Gastrocnemius medialis (tissue), 4 donors: ENCODE measurements at places on chromosomes 4 and X.

- H3K36me3 ChIP-seq, result no peaks in the 10 kb centered on the region
- no peaks in the 10 kb centered on the region for H3K4me1 ChIP-seq
- no peak overlapping the region for H3K4me3 ChIP-seq
- H3K27ac ChIP-seq, result no peak overlapping the region
- no peak for DNase-seq
- H3K27me3 ChIP-seq, result no peaks in the 10 kb centered on the region
Measured at GRCh38 chr4:22170353-22170752, 221.8 kb upstream of the KCNIP4 start.

- no peak for DNase-seq
- H3K36me3 ChIP-seq, result peaks cover 28% of the 10 kb centered on the region
- H3K27me3 ChIP-seq, result no peaks in the 10 kb centered on the region
- no peak overlapping the region for H3K4me3 ChIP-seq
Measured at GRCh38 chrX:338836-339400, 20.3 kb upstream of the GTPBP6 start.

DNA sequence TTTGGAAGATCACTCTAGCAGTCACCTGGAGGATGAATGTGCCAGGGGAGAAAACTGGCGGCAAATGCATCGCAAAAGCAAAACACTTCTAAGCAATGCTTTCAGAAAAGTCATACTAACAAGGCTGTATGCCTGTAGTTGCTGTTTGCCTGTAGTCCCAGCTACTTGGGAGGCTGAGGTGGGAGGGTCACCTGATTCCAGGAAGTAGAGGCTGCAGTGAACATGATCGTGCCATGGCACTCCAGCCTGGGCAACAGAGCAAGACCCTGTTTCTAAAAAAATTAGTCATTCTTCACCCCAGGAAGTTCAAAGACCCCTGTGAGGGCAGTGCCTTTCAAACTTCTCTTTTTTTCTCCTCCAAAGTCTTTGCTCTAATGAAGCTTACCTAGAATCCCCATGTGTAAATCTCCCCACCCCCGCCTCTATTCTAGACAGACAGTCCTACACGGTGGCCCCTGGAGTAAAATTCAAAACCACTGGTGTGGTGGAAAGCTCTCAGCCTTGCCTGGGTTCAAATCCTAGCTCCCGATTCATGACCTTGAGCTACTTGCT lies 5.5 kb downstream of the SOWAHD start:
- DNase-seq, result no peak
- H3K36me3 ChIP-seq, result no peaks in the 10 kb centered on the region
- H3K4me3 ChIP-seq, result no peak overlapping the region
- peaks cover 3% of the 10 kb centered on the region for H3K27me3 ChIP-seq
- H3K4me1 ChIP-seq, result no peaks in the 10 kb centered on the region

GRCh38 chr4:172975651-172976229 lies 192.9 kb upstream of the GALNT7 start:
- no peaks in the 10 kb centered on the region for H3K4me1 ChIP-seq
- no peak overlapping the region for H3K27ac ChIP-seq
- no peaks in the 10 kb centered on the region for H3K36me3 ChIP-seq
- H3K4me3 ChIP-seq, result no peak overlapping the region
- peaks cover 3% of the 10 kb centered on the region for H3K27me3 ChIP-seq

GRCh38 chr4:145498430-145498829 lies 16.8 kb downstream of the SMAD1 start:
- H3K36me3 ChIP-seq, result no peaks in the 10 kb centered on the region
- no peak for DNase-seq
- H3K4me1 ChIP-seq, result peaks cover 58% of the 10 kb centered on the region
- no peaks in the 10 kb centered on the region for H3K27me3 ChIP-seq

DNA sequence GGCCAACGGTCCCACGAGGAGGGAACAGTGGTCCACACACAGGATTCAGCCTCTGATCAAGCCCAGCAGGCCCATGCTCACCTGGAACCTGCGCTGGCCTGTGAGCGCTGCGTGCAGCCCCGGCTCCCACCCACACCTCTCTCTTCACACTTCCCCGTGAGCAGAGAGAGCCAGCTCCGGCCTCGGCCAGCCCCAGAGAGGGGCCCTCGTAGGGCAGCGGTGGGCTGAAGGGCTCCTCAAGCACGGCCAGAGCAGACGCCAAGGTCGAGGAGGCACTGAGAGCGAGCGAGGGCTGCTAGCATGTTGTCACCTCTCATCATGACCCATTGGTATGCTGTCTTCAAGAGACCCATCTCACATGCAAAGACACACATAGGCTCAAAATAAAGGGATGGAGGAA lies 83.0 kb upstream of the FMR1 start:
- H3K4me3 ChIP-seq, result no peak overlapping the region
- H3K36me3 ChIP-seq, result no peaks in the 10 kb centered on the region
- no peak overlapping the region for H3K27ac ChIP-seq
- no peaks in the 10 kb centered on the region for H3K27me3 ChIP-seq
- no peak for DNase-seq
- H3K4me1 ChIP-seq, result no peaks in the 10 kb centered on the region
